8988T (cell line): ENCODE measurements at places on chromosomes 1 and 21.
A peak's percentile ranks its signal among the peaks of the same experiment; 100 is the strongest.

DNA sequence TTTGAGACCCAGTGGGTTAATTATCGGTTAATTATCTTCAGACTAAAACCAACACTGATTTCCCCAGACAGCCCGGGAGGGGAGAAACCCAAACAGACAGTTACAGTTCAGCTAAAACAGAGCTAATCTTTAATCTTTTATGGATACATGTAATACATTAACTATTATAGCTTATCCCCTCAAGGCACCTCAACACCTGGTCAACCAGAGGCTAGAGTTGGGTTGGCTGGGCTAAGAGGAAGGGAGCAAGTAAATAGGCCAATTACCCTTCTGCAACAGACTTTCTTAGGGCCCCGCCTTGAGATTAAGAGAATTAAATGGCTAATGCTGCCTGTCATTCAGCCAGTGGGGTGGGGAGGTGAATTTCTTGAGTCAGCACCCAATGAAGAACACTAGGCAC lies 6.6 kb upstream of the MED18 start:
- no peak for DNase-seq

- DNase-seq, result no peak
Measured at GRCh38 chr1:2233468-2233867, 5.3 kb downstream of the SKI start.

- DNase-seq, result no peak
Measured at GRCh38 chr1:51908499-51908898, 30.0 kb upstream of the NRDC start.

GRCh38 chr21:42373908-42374455 lies 7.6 kb upstream of the TFF1 start:
- DNase-seq, result no peak

- DNase-seq, result no peak
Measured at GRCh38 chr1:58929671-58930325, 146.0 kb upstream of the JUN start.

DNA sequence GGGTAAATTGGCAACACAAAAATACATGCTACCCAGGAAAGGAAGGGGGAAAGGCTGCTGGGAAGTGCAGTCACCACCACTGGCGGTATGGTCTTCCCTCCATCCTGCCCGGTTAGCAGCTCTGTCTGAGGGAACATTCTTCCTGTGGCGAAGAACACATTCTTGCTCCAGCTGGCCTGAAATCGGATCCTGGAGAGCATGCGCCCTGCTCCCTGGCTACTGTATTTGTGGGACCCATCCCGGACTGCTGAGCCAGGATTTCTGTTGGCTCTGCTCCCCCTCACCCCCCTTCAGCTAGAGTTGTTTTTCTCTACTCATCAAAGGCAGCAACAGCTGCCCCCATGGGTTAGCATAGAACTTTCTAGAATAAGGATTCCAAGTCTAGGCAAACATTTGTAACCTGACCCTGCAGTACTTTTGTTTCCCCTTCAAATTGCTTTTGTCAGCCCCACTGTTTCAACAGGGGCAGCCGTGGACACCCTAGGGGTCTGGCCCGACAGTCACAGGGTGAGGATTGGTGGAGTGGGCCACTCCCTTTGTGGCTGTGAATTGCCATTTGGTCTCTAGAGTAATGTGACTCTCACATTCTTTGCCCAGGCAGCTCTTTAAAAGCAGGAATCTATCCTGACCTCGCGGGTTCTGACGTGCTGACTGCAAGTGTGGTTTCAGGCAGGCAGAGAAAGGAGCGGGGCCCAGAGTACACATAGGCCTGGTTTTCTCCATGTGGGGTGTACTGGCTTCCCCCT lies 157.7 kb downstream of the TOMM20 start:
- no peak for DNase-seq

GRCh38 chr1:229040630-229041358 lies 230.1 kb upstream of the RAB4A start:
- no peak for DNase-seq

DNA sequence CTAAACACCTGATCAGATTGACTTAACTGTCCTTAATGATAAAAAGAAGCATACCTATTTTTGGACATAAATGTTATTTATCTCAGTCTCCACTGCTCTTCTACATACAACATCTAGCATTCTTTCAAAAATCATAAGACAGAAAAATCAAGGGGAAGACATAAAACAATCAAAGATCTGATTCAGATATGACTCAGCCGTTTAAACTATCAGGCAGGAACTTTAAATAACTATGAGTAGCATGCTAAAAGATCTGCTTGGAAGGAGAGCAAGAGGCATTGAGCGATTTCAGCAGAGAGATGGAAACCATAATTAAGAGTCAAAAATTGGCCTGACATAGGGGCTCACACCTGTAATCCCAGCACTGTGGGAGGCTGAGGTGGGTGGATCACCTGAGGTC lies 27.2 kb upstream of the SLC22A15 start:
- no peak for DNase-seq

DNA sequence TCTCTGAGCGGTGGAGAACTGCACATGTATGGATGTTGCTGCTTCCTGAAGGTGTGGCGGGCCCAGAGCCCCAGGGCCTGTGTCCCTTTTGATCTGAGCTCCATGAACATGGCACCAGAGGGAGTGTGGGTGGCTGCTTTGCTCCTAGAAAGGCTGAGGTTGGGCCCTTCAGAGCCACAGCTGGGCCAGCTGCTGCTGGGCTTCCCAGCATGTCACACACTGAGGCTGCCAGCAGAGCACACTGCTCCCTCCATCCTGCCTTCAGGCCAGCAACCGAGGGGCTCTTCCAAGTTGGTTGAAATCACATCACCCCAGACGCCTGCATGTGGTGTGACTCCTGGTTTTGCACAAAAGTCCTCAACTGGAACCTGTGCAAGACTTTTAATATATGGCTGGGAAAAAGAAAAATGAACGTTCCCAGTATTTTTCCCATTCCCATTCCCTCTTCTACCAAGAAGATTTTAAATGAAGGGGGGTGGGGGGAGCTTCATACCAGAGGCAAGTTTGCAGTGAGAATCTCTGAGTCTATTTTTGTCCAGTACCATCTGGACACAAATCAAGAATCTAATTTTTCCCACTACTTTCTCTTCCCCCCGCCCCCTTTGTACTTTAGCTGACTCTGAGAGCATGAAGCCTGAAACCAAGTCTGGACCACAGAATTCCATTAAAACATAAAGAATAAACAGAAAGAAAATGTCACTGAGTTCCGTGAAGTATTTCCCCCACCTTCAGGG lies 26.2 kb upstream of the NGF start:
- no peak for DNase-seq

DNA sequence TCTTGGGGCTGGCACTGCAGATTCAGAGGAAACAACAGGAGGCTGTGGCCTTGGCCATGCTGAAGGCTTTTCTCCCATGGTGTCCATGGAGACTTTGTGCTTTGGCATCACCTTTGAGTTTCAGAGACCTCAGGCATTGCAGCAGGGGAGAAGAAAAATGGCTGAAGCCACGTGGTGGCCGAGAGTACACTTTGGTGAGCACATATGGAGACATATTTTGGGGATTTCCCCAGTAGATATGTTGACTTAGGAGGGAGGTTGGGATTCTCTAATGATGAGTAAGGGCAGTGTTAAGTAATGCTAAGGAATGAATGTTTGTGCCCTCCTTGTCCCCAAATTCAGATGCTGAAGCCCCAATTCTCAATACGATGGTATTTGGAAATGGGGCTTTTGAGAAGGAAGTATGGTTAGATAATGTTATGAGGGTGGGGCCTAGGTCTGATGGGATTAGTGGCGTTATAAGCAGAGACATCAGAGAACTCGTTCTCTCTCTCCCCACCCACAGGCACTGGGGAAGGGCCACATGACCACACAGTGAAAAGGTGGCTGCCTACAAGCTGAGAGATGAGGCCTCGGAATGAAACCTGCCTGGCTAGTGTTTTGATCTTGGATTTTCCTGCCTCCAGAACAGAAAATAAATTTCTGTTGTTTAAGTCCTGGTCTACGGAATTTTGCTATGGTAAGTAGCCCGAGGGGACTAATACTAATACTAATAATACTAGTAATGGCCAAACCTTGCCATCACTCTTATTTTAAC lies 98.6 kb downstream of the TBX19 start:
- no peak for DNase-seq

GRCh38 chr1:78075621-78076020 lies 29.9 kb downstream of the GIPC2 start:
- no peak for DNase-seq

DNA sequence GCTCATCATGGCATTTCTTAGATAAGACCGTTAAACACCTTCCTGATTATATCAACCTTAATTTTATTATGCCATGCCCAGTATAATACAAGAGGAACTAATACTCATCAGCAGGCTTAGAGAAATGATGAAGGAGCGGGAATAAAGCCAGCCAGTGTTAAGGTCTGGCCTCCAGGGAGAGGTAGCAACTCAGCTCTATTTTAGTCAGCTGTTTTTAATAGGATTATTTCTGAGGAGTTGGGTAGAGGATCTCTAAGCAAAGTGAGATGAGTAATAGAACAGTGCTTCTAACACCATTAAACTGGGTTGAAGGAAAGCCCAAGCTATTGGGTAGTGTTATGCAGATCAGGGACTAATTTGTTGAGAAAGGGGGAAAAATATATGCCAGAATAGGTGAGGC lies 921.5 kb downstream of the TTLL7 start:
- DNase-seq, result no peak

DNA sequence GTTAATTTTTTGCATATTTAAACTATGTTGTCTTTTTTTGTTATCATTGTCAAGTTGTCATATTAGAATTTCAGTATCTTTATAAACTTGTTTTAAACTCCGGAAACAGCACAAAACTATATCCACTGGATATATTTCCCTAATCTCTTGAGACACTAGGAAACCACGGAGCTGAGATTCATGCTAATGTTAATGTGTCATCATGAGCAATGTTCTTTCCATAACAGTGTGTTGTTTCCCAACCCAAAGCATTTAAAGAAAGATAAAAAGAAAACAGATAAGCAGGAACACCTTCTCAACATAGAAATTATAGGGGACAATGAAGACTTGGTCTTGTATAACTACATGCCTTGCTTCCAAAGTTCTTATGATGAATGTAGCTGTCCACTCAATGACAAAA lies 626.2 kb upstream of the TMPRSS15 start:
- no peak for DNase-seq

- no peak for DNase-seq
Measured at GRCh38 chr1:150554086-150554452, 4.9 kb downstream of the ADAMTSL4 start.

DNA sequence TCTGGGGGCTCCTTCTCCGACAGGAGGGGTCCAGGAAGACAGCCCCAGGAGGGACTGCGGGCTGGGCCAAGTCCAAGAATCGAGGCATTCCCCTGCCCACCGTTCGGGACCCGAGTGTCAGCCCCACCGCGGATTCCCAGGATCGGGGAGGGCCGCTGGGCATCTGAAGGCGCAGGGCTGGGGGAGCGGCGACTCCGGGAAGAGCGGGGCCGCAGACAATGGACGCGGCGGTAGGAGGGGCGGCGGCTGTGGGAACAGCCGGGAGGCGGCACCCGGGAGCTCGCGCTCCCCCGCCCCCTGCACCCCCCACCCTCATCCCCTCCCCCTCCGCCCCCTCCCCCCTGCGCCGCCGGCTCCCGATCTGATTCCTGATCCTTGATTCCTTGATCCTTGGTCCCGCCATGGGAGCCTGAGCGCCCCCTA lies at the start of gene VANGL2:
Gene VANGL2, plus strand, starts transcription at position 342 of the 423 bp plus-strand sequence. CDS start 15,274 bp downstream, outside the sequence.
- peak; percentile 88 for DNase-seq

GRCh38 chr21:38825269-38825668 lies 19.5 kb downstream of the ETS2 start:
- no peak for DNase-seq

DNA sequence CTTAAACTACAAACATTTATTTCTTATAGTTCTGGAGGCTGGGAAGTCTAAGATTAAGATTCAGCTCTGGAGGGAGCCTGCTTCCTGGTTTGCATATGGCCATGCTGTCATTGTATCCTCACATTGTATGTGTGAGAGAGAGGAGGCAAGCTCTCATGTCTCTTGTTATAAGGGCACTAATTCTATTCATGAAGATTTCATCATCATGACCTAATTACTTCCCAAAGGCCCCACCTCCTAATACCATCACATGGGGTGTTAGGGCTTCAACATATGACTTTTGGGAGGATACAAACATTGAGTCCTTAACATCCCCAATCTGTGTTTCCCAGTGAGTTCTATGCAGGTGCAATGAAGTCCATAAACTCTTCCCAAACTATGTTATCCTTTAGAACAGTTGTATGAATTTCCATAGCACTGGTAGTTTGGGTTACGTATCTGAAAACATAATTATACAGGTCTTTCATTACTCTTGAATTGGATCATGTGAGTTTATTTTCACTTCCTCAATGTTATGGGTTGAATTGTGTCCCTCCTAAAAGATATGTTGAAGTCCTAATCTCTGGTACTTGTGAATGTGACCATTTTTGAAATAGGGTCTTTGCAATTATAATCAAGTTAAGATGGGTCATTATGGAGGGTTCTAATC lies 124.2 kb downstream of the RUNX1 start:
- no peak for DNase-seq

DNA sequence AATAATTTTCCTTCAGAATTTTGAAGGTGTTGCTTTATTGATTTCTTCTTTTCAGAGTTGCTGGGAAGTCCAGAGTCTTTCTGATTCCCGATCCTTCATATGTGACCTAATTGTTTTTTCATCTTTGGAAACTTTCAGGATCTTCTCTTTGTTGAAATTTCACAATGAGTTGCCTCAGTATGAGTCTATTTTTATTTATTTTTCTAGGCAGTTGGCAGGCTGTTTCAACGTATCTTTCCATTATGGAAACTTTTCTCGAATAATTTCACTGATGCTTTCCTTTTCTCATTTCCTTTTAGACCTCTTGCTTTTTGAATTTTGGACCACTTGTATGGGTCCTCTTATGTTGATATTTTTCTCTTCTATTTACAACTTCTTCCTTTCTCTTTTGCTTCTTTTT lies 354.3 kb downstream of the TGFB2 start:
- no peak for DNase-seq

- peak; percentile 20 for DNase-seq
Measured at GRCh38 chr1:178011465-178011828, 41.6 kb upstream of the SEC16B start.
